ENCODE measurements at places on chromosomes 3 and 15. TPM values are rescaled to one million over a fixed set of nuclear protein-coding genes. Genes with fewer than 3 reads are reported as not detected.

DNA sequence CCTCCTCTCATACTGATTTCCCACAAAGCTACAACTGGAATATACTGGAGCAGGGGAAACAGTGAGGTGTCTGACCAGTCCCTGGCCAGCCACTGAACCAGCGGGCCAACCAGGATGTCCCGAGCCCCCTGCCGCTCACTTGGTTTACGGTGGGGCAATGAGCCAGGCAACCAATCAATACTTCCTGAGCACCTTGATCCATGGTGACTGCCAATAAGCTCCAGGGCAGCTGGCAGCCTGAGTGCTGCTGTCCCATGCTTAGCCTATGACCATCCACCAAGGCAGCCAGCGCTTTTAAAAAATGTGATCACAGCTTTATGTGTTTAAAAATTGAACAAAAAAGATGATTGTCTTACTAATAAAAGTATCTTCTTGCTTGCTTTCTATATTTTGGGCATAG, 4.2 kb downstream of the SCN10A start:
- DNase-seq = no peak

DGKG gene
- 2.5 TPM for total RNA-seq

ARHGAP31 gene
- 7.8 TPM for total RNA-seq

DNA sequence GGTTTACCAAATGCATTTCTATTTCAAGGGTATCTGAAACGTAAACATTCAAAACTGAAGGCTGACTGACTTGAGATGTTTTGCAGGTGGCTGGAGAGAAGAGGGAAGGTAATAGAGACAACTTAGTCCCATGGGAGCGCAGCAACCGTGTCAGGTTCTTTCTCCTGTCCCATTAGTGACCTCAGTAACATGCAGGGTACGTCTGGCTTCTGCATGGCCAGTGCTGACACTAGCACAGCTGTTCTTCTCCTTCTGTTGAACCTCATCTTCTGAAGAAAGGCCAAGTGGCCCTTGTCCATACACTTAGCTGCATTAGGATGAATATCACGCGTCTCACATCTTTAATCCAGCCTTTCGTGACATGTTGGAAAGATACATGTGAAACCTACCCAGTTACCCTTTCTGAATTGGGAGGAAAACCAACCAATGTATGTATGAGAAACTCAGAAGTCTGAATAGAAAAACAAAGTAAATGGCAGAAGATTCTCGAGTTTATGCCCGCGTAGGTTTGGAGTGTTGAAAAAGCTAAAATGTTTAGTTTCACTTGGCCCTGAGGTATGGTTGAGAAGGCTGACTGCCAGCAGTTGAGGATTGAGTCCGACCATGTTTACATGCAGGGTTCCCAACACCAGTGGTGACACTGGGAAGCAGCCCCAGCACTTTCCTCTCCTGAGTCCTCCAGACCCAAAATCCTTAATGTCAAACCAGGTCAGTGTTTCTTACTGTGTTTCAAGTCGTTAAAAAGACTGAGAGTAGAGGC, 10.3 kb downstream of the NCBP2 start:
- no peak for DNase-seq
